Sciatic nerve (tissue), 2 donors: ENCODE measurements at places on chromosomes 4 and X. TPM values are rescaled to one million over a fixed set of nuclear protein-coding genes. Genes with fewer than 3 reads are reported as not detected.

- DNase-seq = no peak
Observed at GRCh38 chr4:14125375-14126129, 498.0 kb upstream of the BOD1L1 start.

GRCh38 chr4:182741054-182741453 is 176.1 kb downstream of the DCTD start:
- DNase-seq = no peak

GRCh38 chr4:12421364-12421763 is 992.7 kb upstream of the HS3ST1 start:
- DNase-seq = no peak

GRCh38 chr4:79199743-79200142 is 126.1 kb downstream of the NAA11 start:
- no peak for DNase-seq

GRCh38 chr4:14165222-14165920 is 537.8 kb upstream of the BOD1L1 start:
- DNase-seq = no peak

DNA sequence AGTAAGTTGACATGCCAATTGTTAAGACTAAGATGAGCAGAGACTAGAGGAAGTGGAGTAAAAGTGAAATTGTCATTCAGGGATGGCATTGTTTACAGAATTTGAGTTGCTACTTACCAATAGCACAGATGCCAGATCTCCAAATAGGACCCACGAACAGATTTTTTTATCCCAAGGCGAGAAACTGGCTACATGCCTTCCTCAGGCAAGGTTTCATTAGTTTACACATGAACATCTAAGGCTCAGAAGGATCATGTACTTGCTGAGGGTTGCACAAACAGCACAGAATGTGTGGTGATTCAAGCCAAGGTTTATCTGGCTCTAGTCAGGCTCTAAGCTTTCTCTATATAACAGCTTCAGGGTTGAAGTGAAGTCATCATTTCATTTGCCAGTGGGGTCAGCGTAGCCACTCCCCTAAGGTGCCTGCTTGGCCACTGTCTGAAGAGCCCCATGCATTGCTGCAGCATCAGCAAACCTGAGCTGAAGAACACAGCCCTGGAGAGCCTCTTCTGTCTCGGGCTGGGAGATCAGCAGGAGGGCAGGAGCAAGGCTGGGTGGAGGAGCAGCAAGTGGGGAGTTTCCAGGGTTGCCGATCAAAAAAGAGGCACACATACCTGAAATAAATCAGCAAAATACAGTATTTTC is 193.0 kb upstream of the LCORL start:
- DNase-seq = no peak

- no peak for DNase-seq
Observed at GRCh38 chr4:122836941-122837340, 10.3 kb downstream of the FGF2 start.

DNA sequence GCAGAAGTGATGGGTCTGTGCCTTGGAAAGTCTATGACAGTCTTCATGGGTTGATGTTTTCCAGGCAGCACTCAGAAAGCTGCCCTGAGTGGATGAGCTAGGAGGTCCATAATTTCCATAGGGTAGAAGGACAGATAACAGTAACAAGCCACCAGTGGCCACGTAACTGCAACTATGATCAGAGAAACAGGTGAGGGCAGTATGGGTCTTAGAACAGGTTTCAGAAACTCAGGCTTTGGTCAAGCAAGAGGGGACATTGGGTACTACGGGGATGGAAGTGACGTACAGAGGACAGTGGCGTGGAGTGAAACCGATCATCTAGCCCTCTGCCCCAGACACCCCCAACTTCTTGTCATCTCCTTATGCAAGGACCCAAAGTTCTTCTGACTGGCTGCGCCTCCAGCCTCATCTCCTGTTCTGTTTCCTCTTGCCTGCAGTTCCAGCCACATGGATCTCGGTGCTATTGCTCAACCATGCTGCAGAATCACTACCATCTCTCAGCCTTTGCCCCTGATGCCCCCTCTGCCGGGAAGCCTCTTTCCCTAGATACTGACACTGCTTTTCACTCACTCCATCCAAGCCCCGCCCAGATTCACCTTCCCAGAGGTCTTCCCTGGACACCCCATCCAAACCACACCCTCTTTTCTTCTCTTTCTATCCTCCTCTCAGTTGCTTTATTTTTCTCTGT is 123.4 kb downstream of the MFAP3L start:
- DNase-seq = no peak

DNA sequence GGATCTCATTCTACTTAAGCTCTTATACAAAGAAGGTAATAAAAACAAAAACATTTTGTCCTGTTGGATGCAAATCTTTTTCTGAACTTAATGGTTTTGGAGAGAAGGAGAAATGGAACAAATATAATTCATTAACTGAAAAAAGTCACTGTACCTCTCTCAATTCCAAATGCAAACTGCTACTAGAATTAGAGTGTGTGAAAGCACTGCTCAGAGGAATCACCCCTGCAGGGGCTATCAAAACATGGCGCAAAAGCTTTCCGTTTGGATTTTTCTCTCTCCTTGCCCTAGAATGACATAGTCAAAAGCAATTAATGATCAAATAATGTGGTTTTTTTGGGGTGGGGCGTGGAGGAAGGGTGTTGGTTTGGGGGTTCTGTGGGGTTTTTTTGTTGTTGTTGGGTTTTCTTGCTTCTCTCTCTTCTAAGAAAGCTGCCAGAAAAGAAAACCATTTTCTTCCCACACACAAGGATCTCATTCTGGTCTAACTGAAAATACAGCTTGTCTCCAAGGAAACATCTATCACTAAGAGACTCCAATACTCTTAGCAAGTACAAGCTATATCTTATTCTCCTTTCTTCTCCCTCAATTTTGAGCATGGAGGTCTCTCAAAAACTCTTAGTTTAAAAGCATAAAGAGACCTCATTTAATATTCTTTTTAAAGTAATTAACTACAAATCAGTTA is 41.6 kb downstream of the USP46 start:
- no peak for DNase-seq

EGF gene
- total RNA-seq = 0.85 TPM
